ENCODE measurements at places on chromosomes 7 and 10.

DNA sequence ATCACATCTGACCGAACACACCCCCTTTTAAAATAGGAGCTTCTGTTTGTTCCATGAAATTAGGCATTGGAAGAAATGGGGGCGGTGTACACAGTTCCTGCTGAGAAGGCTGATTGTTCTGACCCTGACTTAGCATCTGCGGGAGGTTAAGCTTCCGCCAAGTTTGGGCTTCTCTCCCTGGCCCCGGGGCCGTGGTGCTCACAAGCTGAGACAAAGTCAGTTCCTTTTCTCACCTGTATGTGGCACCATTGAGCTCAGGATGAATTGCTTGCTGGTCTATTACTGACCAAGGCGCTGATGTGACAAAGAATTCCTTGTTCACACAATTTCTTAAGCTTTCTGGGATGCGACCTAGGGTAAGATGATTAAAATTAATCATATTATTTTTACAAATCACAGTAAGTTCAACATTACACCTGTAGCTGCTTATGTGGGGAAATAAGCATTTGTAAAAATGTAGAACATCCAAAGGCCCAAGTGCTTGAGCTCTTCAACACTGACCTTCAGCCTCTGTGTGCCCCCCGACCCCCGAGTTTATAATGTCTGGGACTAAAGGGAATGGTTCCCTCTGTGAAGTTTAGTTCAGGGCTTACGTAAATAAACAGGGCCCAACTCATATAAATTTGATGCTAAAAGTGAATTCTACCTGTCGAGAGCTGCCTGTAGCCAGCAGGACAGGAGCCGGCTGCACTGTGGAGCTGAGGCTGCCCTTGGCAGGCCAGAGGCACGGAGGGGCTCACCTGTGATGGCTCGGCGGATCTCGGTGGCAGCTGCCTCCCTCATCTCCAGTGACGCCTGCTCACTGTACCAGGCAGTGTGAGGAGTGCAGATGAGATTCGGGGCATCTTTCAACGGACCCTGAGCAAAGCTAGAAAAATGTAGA lies 50.8 kb downstream of the ZRANB1 start:
- H3K4me1 ChIP-seq: no peaks in the 10 kb centered on the region
- no peak overlapping the region for H3K27ac ChIP-seq
- H3K36me3 ChIP-seq: peaks cover 74% of the 10 kb centered on the region

- DNase-seq: peak; percentile 72
- no peaks in the 10 kb centered on the region for H3K27me3 ChIP-seq
- peaks cover 29% of the 10 kb centered on the region for H3K36me3 ChIP-seq
- no peaks in the 10 kb centered on the region for H3K4me1 ChIP-seq
- no peak overlapping the region for H3K4me3 ChIP-seq
- no peak overlapping the region for H3K27ac ChIP-seq
Observed at GRCh38 chr7:101315336-101315735, 6.3 kb downstream of the IFT22 start.

DNA sequence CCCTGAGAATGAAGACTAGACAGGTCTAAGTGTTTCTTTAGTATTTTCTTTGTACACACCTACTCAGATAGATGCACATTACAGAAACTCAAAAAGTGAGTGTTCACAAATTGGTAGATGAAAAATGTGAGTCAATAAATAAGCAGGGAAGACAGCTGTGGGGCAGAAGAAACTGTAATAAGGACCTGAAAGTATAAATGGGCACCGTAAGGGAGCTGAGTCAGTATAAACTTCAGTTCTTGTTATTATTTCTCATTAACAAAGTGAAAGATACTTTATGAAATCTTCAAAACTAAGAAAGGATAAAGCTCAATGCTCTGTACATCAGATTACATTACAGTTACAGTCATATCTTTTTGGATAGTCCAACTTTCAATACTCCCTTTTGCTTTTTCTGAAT lies 2.5 kb downstream of the MTPN start:
- DNase-seq: no peak
- H3K4me3 ChIP-seq: no peak overlapping the region
- peaks cover 11% of the 10 kb centered on the region for H3K36me3 ChIP-seq
- no peak overlapping the region for H3K27ac ChIP-seq
- H3K27me3 ChIP-seq: no peaks in the 10 kb centered on the region

DNA sequence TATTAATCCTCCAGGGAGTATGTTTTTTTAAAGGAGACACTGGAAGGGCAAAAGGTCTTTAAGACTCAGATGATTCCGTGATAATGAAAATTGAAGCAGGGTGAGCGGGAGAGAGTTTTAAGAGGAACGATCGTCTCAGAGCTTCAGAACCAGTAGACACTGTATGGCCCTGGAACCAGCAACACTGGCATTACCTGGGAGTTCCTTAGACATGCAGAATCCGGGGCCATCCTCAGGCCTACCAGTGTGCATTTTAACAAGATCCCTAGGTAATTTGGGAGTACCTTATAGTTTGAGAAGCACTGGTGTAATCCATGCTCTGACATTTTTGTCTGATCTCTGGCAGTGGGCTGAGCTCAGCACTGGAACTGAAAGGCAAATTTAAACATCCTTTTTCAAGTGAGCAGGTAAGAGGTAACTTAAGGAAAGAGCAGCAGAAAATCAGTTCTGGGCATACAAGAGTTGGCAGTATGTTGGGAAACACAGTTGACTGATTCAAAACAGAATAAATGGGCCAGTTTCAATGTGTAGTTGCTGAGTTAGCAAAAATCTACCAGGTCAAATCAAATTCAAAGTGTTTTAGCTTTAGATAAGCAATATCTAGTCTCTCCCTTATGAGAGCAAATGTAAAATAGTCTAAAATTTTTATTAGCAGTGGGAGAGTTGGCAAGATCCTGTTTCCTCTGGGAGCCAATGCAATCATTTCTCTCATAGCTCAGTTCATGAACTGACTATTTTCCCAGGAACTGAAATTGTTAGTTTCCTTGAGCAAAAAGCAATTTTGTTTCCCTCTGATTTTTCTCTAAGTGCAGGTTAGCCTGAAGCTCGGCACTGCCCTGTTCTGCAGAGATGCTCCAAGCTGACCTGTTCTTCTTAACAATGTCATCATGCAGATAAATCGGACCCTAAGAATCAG lies 97.2 kb upstream of the ELMO1 start:
- no peak overlapping the region for H3K4me3 ChIP-seq
- no peaks in the 10 kb centered on the region for H3K27me3 ChIP-seq
- H3K36me3 ChIP-seq: no peaks in the 10 kb centered on the region
- H3K27ac ChIP-seq: no peak overlapping the region
- H3K4me1 ChIP-seq: no peaks in the 10 kb centered on the region
- DNase-seq: no peak

DNA sequence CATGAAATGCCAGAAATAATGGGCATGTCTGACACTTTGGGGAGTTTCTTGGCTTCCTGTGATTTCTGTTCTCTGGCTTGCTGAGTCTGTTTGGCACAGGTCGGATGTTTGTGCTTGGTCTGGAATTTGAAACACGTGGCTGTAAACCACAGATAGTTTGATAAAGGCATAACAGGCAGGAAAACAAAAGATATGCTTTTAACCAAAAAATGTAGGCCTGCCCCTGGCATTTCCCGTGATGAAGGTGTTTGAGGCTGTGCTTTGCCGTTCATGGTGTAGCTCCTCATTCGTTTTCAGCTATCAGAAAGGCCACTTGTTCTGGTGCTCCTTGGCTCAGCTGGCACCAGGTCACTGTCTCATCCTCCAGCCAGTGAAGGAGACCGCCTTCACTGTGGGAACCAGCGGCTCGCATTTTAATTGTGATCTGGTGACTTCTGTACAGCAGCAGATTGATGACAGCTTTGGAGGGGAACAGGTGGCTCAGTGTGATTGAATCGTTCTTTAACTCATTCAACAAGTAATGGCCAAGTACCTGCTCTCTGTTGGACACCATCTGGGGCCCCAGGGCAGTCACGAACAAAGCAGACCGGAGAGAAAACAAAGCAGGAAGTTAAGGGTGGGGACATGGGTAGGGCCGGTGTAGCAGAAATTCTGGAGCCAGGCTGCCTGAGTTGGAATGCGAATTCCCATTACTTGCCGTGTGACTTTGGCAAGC lies 111.5 kb downstream of the CCNY start:
- peaks cover 60% of the 10 kb centered on the region for H3K4me1 ChIP-seq
- H3K27ac ChIP-seq: peak overlapping the region; percentile 21
- H3K36me3 ChIP-seq: peaks cover 3% of the 10 kb centered on the region
- peak; percentile 47 for DNase-seq
- no peaks in the 10 kb centered on the region for H3K27me3 ChIP-seq

DNA sequence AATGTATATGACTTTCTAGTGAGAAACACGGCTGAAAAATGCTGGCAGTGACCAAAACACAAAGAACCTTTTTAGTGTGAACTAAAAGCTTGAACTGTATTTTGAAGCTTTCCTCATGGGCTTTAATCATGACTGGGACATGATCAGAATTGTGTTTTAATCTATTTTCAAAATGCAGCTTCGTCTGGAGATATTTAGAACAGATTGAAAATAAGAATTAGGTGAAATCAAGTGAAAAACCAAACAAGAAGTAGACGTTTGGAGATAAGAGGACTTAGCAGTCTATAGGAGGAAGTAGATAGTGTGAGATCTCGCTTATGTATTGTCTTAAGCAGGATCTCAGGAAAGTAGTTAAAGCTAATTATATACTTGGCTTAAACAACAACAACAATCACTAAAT lies 865.4 kb upstream of the MBL2 start:
- no peak for DNase-seq
- H3K4me1 ChIP-seq: no peaks in the 10 kb centered on the region
- H3K27me3 ChIP-seq: no peaks in the 10 kb centered on the region
- no peak overlapping the region for H3K27ac ChIP-seq
- H3K36me3 ChIP-seq: no peaks in the 10 kb centered on the region

DNA sequence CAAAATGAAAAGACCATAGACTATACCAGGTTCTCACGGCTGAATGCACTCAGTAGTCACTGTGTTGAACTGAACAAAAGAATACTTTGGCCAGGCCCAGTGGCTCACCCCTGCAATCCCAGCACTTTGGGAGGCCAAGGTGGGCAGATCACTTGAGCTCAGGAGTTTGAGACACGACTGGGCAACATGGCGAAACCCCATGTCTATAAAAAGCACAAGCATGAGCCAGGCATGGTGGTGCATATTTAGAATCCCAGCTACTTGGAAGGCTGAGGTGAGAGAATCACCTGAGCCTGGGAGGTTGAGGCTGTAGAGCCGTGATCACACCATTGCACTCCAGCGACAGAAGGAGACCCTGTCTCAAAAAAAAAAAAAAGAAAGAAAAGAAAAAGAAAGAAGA lies 12.5 kb downstream of the SFXN4 start:
- no peaks in the 10 kb centered on the region for H3K4me1 ChIP-seq
- DNase-seq: no peak
- peaks cover 64% of the 10 kb centered on the region for H3K36me3 ChIP-seq
- H3K27ac ChIP-seq: no peak overlapping the region
- H3K27me3 ChIP-seq: no peaks in the 10 kb centered on the region
- H3K4me3 ChIP-seq: no peak overlapping the region

DNA sequence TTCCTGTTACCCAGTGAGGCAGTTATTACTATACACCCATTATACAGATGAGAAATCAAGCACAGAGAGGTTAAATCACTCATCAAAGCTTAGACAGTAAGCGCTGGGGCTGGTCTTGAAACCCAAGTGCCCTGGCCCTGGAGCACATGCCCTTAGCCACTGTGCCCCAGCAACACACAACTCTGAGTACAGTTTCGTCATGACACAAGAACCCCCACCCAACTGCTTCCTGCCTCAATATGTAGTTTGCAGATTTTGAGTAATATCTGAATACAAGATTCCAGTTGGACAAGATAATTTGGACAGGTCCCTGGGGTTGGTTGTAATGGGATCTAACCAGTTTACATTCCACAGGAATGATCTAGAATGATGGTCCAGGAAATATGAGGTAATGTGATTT lies 62.8 kb downstream of the SH3PXD2A start:
- no peak for DNase-seq
- no peaks in the 10 kb centered on the region for H3K36me3 ChIP-seq
- peaks cover 61% of the 10 kb centered on the region for H3K4me1 ChIP-seq
- H3K27me3 ChIP-seq: no peaks in the 10 kb centered on the region

- no peaks in the 10 kb centered on the region for H3K27me3 ChIP-seq
- H3K4me1 ChIP-seq: no peaks in the 10 kb centered on the region
- H3K27ac ChIP-seq: no peak overlapping the region
- H3K36me3 ChIP-seq: no peaks in the 10 kb centered on the region
- DNase-seq: no peak
- no peak overlapping the region for H3K4me3 ChIP-seq
Observed at GRCh38 chr7:13880789-13881188, 108.7 kb downstream of the ETV1 start.

DNA sequence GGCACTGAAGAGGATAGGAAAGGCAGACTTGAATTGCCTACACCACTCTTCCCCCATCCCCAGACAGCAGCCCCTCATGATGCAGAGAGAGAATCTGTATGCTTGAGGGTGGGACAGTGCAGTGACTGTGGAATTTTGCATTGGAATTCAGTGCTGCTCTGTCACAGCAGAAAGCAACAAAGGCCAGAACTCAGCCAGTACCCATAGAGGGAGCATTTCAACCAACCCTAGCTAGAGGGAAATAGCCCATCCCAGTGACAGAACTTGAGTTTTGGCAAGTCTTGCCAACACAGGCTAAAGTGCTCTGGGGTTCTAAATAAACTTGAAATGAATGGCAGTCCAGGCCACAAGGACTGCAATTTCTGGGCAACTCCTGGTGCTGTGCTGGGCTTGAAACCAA lies 80.4 kb downstream of the TES start:
- peaks cover 6% of the 10 kb centered on the region for H3K36me3 ChIP-seq
- no peak overlapping the region for H3K27ac ChIP-seq
- DNase-seq: peak; percentile 40
- no peak overlapping the region for H3K4me3 ChIP-seq
- peaks cover 4% of the 10 kb centered on the region for H3K4me1 ChIP-seq
- no peaks in the 10 kb centered on the region for H3K27me3 ChIP-seq

- no peaks in the 10 kb centered on the region for H3K36me3 ChIP-seq
- no peaks in the 10 kb centered on the region for H3K27me3 ChIP-seq
- no peak overlapping the region for H3K4me3 ChIP-seq
- no peak overlapping the region for H3K27ac ChIP-seq
Observed at GRCh38 chr10:112887968-112888367, 62.1 kb upstream of the TCF7L2 start.

DNA sequence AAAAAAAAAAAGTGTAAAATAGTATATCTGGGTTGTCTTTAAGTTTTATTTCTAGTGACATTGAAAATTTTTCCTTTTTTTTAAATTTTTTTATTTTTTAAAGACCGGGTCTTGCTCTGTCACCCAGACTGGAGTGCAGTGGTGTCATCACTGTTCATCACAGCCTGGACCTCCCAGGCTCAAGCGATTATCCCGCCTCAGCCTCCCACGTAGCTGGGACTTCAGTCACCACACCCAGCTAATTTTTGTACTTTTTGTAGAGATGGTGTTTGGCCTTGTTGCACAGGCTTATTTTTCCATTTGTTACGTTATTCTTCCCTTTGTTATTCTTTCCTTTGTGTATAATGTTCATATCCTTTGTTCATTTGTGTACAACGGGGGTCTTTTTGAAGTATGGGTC lies 30.1 kb downstream of the TSPAN14 start:
- H3K27ac ChIP-seq: no peak overlapping the region
- H3K27me3 ChIP-seq: no peaks in the 10 kb centered on the region
- H3K4me3 ChIP-seq: no peak overlapping the region
- H3K4me1 ChIP-seq: peaks cover 15% of the 10 kb centered on the region
- DNase-seq: no peak

GRCh38 chr10:109773288-109774120 lies 149.8 kb downstream of the XPNPEP1 start:
- peak; percentile 71 for DNase-seq
- no peaks in the 10 kb centered on the region for H3K27me3 ChIP-seq
- H3K4me3 ChIP-seq: no peak overlapping the region
- peaks cover 17% of the 10 kb centered on the region for H3K4me1 ChIP-seq
- no peak overlapping the region for H3K27ac ChIP-seq

- DNase-seq: no peak
- no peaks in the 10 kb centered on the region for H3K36me3 ChIP-seq
- H3K27me3 ChIP-seq: no peaks in the 10 kb centered on the region
- H3K4me1 ChIP-seq: peaks cover 23% of the 10 kb centered on the region
- H3K4me3 ChIP-seq: no peak overlapping the region
- no peak overlapping the region for H3K27ac ChIP-seq
Observed at GRCh38 chr7:127798023-127798422, 146.0 kb downstream of the SND1 start.

All from A673 (cell line).